Fibroblast of villous mesenchyme (primary cell): ENCODE measurements at places on chromosomes 4 and X. TPM values are rescaled to one million over a fixed set of nuclear protein-coding genes. Genes with fewer than 3 reads are reported as not detected.

DNA sequence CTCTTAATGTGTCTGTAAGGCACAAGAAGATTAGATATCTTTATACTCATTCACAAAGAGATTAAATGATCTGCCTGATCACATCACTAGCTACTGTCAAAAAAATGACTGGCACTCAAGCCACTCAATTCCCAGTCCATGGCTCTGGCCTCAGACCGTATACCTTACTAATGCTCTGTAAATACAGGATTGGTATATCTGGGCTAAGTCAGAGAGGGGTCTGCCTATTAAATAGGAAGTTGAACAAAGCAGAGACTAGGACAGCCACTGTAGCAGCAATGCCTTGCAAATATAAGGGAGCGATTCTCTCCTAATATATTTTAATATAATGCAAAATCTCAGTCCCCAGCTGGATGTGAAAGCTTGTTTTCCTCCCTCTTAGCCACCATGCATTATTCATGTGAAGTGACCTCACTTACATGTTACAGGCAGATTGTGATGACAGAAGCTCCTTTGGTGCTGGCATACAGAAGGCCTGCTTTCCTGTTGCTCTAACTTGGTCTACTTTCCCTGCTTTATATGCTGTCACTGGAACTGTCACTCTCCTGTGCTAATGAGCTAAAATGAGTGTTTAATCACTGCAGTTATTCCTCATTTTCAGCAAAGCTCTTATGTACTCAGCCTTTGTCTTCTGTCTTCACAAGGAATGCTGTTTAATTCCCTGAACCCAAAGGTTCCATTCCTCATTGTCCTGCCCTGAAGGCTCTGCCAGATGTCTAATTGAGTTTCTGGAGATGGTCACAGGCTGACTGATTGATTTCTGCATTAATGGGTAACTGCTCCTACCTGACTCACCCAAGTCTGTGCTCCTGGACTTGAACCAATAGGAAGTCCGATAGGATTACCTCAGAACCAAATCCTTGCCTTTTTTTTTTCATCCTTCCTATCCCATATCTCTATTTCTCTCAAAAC is 578.2 kb downstream of the KLHL13 start:
- DNase-seq = no peak

DNA sequence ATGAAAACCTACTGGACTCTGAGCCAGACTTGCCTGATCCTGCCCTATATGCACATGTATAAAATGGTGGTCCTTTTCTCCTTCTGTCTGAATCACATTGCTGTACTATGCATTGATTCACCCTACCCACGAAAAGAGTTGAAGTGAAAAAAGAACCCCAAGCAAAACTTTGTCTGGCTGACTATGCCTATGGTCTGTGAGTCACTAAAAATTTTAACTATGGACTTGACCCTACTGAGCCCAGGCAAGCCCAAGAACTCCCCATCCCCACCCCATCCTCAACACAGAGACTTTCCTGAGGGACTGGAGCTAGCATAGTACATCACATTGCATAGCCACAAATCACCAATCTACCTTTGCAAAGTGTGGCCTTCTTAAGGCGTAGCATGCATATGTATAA is 116.6 kb upstream of the TENM3 start:
- DNase-seq = no peak

- peak; percentile 92 for DNase-seq
Observed at GRCh38 chr4:39319676-39320075, 46.5 kb downstream of the RFC1 start.

DNA sequence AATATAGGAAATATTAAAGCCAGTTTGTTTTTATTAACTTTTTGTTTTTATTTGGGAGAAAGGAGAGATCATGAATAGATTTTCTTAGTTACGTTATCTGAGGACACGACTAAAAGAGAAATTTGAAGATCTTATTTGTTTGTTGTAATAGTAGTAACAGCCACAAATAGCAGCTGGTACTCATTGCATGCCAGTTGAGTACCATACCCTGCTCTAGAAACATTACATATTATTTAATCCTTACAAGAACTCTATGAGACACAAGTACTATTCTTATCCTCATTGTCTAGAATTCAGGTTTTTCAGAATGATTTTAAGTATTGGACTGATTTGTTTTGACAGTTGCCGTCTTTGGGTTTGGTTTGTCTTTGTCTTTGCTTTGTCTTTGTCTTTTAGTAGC is 31.8 kb downstream of the USP53 start:
- no peak for DNase-seq

The MAGEC3 gene
- not detected in 2 replicates for total RNA-seq
